Stimulated activated CD8-positive, alpha-beta memory T cell treated with anti-CD3 and anti-CD28 coated beads, Interleukin-15, amount 100 ng/mL, for 4 hours (primary cell): ENCODE measurements at places on chromosomes 5 and 9.

DNA sequence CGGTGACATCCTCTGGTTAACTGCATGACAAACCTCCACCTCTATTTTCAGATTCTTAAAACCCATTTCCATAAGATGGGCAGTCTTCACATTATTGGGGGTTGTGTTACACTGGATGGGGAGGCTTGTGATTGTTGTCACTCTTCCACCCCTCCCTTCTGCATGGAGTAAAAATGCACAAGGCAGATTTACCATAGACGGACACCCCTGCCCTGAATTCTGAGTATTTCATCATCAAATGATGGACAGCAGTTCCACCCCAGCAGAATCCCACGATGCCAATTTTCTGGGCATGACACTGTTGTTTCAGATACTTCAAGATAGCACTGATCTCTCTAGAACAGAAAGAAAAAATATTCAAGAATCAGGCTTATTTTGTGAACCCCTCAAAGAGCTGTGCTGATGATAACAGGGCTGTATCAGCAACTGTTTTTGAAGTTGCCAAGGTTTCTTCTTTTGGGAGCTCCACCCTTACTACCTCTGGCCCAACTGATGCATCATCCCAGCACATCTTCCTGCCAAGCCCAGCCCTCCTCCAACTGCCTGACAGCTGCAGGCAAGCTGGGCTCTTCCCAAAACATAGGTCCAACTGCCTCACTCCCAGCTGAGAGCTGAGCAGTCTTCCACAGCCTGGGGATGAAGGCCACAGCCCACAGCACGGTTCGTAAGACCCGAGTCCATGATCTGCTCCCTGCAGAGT is 21.4 kb downstream of the CMBL start:
- no peak for DNase-seq

DNA sequence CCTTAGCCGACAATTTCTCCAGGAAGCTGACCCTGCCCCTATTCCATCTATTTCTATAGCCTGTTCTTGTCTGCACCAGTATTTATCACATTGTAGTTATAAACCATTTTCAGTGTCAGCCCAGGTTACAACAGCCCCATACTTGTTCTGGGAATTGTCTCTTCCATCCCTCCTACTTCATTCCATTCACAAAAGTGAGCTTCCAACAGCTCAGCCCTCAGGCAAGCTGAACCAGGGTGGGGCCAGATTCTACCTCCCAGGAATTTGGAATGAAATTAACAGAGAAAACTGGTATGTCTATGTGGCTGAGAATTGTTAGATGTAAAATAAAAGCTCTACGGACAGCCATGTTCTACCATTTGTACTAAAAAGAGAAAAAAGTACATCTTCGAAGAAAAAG is 36.1 kb downstream of the STRBP start:
- no peak for DNase-seq

GRCh38 chr5:138349852-138350562 is 2.5 kb upstream of the KDM3B start:
- DNase-seq = no peak

GRCh38 chr5:122137702-122138101 is 8.4 kb downstream of the ZNF474 start:
- DNase-seq = no peak

DNA sequence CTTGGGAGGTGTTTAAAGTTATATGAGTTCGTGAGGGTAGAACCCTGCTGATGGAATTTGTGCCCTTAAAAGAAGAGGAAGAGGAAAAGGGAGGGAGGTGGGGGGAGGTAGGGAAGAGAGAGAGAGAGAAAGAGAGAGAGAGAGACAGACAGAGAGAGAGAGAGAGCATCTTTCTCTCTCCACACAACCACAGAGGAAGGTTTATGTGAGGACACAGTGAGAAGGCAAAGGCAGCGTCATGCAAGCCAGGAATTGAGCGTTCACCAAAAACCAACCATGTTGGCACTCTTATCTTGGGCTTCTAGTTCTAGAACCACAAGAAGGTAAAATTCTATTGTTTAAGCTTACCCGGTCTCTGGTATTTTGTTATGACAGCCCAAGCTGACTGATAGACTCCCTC is 152.4 kb downstream of the SH3GL2 start:
- DNase-seq = no peak

DNA sequence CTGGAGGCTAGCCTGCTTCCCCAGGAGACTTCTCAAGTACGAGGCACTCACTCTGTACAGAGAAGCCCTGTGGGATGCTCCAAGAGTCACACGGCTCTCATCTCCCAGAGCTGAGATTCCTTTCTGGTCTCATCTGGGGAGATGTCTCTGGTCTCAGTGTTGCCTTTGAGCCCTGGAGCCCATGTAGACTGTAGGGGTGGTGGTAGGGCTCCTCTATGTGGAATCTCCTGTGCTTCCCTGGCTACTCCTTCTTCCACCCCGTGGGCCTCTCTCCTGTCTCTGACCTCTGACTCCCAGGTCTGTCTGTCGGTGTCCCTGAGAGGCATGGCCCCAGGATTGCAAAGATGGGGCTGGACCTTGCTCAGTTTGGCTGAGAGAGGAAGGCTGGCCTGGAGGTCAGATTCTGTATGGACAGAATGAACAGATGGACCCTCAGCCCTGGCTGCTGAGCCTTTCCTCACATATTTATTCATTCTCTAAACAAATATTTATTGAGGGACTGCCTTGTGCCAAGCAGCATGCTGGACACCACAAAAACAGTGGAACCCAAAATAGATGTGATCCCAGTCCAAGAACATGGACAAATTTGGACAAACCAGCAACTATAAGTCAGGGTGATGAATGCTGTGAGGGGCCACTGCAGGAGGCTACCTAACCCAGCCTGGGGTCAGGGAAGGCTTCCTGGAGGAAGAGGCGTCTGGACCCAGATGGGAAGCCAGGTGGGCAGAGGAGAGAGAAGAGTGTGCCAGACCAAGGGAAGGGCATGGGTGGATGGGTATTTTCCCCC is 2.6 kb downstream of the CCL19 start:
- DNase-seq = no peak

DNA sequence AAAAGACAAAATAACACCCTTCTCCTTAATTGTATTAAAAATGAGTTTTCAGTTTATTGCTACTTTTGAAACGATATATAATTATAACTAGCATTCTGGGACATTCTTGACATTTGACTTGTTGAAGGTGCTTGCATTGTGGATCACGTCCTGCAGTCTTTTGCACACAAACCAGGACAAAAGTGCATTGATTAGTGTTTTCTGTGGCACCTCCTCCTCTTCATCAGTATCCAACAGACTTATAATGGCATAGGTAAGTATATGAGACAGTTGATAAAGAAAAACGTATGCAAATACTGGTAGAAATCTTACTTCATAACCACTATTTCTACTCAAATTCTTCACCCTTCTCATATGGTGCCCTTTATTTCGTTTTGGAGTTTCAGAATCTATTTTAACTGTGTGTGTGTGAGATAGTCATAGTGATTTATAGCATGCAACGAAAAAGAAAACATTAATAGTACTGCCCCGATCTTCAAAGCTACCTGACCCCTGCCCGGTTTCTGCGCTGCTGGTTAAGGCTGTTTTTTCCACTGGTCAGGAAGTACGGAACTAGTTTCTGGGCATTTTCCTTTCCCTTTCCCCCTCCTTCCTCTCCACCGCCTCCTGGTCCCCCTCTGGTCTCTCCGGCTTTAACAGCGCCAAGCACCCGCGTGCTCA is 639 bp upstream of the RASA1 start:
- DNase-seq = no peak
